ENCODE measurements at places on chromosomes 2 and 18. TPM values are rescaled to one million over a fixed set of nuclear protein-coding genes. Genes with fewer than 3 reads are reported as not detected.

- no peak for DNase-seq
These were observed 534.6 kb downstream of the TNS1 start for GRCh38 chr2:217468042-217468830.

DNA sequence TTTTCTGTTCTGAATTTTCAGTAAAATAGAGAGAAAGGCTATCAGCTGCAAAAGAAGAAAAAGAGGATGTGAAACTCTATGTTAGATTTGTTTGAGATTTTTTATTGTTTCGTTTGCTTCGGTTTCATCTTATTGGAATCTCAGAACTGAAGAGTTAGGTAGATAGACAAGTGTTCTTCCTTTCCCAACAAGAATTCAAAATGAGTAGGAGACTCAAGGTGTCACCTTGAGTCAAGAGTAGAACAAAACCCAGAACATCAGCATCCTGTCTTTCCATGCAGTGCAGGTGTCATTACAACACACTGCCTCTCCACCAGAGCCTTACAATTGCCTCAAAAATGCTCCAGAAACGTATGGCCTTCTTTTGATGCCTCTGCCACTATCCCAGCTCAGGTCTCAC, 21.1 kb downstream of the NBAS start:
- DNase-seq = no peak

DNA sequence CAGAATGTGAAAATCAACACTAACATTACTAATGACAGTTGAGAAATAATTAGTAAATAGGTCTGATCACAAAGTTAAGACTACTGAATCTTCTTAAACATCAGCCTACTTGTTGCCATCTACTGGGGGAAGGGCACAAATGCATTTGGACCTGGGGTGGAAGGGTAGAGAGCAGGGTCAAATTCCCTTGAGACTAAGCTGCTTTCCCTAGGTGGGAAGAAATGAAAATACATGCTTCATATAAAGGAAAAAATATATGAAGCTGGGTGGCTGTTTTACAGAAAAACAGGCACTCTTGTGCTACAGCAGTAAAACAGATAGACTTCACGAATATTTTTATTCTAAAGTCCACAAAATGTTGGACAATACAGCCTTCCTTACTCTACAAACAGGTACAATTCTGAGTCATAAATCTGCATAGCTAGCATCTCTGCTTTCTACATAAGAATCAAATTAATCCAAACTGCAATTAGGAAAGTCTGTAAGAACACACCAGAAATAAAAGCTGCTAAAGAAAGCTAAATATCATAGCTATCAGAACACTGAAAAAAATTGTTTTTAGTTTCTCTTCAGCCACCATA, 10.9 kb downstream of the TRIP12 start:
- DNase-seq = no peak

The KCNJ3 gene
- total RNA-seq = 0.62 TPM

The AQP12B gene
- total RNA-seq = not detected

The VSNL1 gene
- 0.67 TPM for total RNA-seq
